ENCODE measurements at places on chromosomes 16 and 17. TPM values are rescaled to one million over a fixed set of nuclear protein-coding genes. Genes with fewer than 3 reads are reported as not detected.

GRCh38 chr16:67170168-67170948 lies at the start of gene NOL3:
TSS of gene NOL3 (plus strand) at chr16:67170538.
- DNase-seq, result no peak

DNA sequence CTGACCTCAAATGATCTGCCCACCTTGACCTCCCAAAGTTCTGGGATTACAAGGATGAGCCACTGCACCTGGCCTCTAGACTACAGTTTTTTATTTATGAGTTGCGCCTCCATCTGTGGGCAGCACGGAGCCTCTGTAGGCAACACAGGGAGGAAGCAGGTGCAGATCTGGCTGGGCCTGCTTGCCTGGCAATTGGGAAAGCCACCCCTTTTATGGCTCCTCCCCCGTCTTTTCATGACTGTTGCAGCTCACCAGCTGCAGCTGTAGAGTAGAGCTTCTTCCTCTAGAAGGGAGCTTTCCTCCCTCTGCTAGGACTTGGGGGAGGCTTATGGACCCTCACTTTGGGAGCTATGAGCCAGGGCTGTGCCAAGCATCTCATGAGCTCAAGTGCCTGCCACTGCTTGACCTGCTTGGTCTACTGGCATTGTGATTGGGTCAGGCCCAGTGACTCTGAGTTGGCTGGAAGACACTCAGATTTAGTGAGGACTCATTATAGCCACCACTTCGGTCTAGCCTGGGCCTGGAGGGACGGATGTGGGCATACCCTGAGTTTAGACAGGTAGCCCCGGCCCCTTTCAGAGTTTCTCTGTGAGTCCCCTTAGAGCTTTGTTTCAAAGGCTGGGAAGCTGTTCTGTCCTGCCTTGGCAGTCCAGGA lies 6.9 kb upstream of the SLC7A6 start:
- no peak for DNase-seq

Gene ERCC4
- 13.1 TPM for total RNA-seq

Gene ARL5C
- not detected for total RNA-seq

DNA sequence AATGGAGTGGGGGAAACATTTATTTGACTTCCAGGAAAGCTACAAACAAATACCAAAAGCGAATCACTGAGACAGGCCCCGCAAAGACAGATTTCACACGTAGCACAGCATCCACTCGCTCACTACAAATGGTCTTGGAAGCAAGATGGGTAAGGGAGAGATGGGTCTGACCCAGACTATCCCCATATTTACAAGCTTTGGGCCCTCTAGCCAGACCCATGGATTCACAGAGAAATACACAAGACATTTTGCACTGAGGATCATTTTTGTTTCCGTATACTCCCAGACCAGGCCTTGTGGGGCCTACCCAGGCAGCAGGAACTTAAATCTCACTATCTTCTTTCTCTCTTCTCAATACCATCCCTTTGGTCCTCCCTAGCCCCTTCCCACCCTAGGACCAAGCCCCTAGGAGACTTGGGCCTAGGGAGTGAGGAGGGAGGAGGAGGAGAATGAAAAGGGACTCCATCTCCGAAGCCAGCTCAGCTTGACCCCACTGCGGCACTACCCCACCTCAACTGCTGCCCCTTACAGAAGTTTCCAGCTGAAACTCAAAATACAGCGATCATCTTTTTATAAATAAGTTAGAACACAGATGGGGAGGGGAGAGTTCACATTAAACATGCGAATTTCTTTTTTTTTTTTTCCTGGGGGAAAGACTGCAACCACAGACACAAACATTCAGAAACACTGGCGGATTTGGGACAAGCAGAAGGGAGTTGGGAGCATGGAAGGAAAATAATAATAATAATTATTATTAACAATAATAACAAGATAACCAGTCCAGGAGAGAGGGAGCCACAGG lies 1.4 kb upstream of the HOXB3 start:
- DNase-seq, result peak; percentile 8

DNA sequence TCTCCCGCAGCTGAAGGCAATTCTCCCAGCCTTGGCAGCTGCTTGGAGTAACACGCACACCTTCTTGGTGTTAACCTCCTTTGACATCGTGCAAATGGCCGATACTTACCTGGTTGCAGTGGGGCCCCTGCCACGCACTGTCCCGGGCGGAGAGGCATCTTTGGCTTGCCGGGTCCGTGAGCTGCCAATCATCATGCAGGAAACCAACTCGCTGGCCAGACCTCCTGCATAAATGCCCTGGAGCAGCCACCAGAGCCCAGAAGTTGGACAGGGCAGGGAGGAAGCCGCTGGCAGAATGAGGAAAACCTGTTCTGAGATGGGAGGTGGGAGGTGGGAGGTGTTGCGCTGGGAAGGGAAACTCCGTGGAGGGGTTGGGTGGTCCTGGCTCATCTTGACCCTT lies 41.7 kb upstream of the CREBBP start:
- DNase-seq, result no peak

DNA sequence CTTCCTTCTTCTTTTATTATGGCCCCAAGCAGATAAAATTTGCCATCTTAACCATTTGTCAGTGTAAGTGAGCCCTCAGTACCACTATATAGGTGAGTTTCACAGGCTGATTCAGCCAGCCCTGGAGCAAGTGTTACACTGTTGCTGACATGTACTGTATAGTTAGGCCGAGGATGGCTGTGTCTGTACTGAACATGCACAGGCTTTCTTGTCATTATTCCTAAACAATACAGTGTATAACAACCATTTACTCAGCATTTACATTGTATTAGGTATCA lies 53.7 kb downstream of the AMFR start:
- no peak for DNase-seq

Gene MMP28
- not detected for total RNA-seq

GRCh38 chr17:31226950-31227349 lies 70.1 kb downstream of the OMG start:
- no peak for DNase-seq

DNA sequence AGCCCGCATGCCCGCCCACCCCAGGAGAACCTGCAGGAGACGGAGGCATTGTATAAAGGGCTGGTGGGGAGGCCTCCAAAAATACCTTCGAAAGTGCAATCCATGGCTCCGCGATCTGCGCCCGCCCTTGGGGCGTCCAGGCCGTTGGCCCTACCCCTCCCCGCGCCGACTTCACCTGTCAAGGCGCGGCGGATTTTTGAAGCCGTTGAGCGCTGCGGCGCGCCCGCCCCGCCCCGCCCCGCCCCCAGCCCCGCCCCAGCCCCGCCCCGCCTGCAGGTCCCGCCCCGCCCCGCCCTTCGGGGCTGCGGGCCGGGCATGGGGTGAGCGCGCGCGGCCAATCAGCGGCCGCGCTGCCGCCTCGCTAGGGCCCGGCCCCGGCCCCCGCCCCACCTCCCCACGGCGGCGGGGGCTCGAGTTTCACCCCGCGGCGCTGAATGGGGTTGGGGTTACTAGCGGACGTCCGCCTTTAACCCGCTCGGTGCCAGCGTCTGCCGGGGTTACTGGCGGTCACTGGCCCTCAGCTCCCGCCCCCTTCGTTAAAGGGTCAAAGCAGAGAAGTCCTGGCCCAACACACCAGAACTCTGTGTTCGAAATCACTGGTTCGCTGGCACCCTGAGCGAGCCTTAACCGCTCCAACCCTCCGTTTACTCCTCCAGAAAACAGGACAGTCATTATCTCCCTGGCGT lies 13.2 kb downstream of the SREBF1 start:
- DNase-seq, result peak; percentile 85

GRCh38 chr16:50731130-50731988 lies 10.5 kb upstream of the CYLD start:
- no peak for DNase-seq

DNA sequence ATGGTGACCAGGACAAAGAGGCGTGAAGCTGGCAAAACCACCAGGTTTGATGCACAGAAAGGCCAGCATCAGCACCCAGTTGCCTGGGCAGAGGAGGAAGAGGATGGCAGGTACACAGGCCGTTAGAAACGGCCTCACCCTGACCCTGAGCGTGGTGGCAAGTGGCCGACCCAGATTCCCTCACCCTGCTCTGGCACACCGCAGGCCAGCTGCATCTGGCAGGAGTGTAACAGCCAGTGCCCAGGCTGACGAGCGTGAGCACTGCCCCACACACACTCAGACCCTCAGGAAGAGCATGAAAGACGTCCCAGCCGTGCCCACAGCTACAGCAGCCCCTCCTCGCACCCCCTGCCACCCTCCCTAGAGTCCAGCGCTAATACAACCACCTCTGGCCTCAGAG lies 82.0 kb downstream of the ANKRD11 start:
- no peak for DNase-seq

Gene PLXDC1
- total RNA-seq, result 2.9 TPM

Gene AHSP
- not detected for total RNA-seq

DNA sequence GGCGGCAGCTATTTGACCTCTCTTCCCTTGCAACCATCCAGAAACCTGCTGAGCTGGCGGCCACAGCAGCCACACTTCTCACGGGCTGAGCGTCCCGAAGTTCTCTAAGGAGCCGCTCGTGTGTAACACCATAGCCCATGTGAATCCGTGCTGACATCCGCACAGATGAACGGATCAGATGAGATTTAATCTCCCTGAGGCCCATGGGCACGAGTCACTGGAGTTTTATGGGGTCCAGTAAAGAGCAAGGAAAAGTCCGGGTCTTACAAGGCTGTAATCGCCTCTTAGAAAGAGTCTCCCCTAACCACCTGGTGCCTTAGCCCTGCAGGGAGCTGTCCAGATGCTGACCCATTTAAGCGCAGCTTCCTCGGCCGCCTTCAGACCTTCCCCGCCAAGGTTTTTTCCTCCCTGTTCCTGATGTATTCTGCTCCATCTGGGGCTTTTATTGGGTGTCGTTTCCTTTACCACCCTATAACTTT lies 5.5 kb upstream of the CACNG5 start:
- no peak for DNase-seq

Gene TRIM72
- total RNA-seq, result not detected

GRCh38 chr17:76270770-76271668 lies 5.9 kb downstream of the UBALD2 start:
- DNase-seq, result no peak

GRCh38 chr17:74631468-74632450 lies 8.2 kb upstream of the CD300E start:
- DNase-seq, result no peak

Gene CDT1
- total RNA-seq, result 97.6 TPM

Gene MARCHF10
- not detected for total RNA-seq

DNA sequence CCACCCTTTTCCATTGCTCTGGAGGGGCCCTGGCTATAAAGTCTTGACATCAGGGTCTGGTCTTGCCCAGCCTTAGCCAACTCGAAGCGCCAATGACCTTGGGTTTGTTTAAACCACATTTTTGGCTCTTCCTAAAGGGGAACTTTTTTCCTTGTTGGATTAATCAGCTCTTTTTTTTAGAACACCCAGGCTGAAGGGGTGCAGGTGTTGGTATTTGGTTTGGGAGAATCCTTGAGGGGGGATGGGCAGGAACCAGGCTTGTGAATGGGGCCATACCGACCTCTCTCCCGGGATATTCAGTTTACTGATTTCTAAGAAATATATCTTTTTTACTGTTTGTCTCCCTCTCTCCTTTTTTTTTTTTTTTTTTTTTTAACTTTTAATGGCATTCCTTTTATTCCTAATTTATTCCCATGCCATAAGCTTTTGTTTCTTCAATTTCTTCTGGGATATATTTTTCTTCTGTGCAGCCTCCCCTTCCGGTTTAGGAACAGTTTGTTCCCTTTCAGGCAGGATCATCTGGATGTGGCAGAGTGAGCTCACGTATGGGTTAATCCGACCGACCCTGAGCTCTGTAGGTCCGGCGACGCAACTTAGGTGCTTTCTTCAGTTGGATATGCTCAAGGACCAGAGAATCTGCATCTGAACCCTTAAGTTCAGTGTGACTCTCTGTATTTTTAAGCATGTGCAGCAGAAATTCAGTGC lies 129.5 kb downstream of the ABCC6 start:
- no peak for DNase-seq

Gene MYH1
- not detected for total RNA-seq

DNA sequence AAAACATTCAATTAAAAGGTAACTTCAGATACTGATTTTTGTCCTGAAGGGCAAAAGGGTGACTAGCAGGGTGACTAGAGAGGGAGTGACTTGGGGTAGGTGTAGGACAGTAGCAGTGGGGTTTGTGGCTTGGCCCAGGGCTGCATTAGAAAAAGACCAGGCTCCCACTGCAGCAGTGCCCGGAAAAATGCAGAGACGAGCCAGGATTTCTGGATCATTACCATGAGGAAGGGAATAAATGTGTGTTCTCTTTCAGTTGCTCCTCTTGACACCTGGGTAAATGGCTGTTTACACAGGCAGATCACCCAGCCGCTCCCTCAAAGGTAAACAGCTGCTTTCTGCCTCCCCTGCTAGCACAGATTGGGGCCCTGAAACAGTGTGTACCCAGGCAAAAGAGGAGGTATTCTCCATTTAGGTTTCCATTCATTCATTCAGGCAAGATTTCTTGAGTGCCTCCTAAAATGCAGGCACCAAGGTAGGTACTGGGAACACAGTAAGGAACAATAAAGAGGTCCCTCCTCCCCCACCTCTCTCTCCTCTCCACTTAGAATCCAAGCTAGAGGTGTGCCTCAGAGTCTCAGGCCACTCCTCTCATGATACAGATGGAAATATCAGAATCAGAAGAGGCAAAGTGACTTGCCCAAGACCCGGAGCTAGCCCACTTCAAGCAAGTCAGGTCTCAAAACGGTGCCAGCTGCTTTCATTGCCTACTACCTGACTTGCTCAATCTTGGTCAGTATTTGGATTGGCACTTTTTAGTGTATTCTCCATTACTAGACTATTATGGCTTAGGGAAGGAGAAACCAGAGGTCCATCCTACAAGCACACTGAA lies 15.2 kb upstream of the TOX3 start:
- no peak for DNase-seq

- no peak for DNase-seq
These were observed 272.2 kb upstream of the CCL2 start for GRCh38 chr17:33982909-33983308.

- DNase-seq, result peak; percentile 24
These were observed 13.1 kb upstream of the RNF135 start for GRCh38 chr17:30957741-30958140.

Gene KRT39
- total RNA-seq, result not detected

DNA sequence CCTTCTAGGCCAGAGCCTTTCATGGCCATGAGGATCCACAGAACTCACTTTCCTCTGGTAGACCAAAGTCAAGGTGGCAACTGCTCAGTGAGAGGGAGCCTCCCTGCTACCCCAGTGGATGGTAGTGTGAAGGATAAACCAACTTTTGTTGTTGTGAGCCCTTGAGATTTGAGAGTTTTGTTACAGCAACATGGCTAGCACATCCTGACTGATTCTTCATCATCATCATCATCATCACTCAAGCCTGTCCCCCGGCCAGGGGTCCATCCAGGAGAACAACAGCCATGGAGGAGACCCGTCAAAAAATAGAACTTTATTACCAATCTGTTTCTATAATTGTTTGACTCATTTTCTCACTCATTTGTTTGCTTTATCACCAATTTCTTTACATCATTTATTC lies 23.7 kb downstream of the RAI1 start:
- no peak for DNase-seq
